ENCODE measurements at places on chromosomes 7 and 10.

GRCh38 chr7:94247970-94248369 is 146.7 kb upstream of the COL1A2 start:
- DNase-seq: no peak

GRCh38 chr7:123608991-123609882 is 7.6 kb downstream of the ASB15 start:
- DNase-seq: no peak

GRCh38 chr10:95998255-95998784 is 45.1 kb upstream of the CCNJ start:
- no peak for DNase-seq

DNA sequence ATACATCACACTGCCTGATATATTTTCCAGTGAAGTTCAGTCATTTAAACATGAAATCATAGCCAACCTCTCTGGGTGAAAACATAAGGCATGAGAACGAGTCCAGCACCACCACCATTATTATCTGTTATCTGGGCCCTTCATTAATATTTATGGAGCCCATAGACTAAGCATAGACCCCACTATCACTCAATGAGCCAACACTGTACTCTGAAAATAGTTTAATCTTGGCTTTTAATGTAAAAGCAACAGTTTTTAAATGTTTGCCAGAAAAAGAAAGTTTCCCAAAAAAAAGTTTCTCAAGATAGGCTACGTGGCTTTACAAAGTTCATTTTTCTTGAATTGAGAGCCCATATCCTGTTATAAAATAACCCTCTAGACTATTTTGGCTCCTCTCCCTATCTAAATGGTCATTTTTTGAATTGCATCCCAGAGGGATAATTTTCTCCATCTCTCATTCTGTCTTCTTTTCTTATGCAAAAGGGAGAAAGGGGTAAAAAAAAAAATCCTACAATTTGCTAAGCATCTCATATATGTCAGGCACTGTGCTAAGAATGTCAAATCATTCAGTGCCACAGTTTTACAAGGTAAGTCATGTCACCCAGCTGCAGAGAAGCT is 66.1 kb downstream of the FZD1 start:
- no peak for DNase-seq

GRCh38 chr7:43105521-43106120 is 6.8 kb upstream of the HECW1 start:
- DNase-seq: no peak
